GM23248 (cell line): ENCODE measurements at places on chromosomes 1 and 21. TPM values are rescaled to one million over a fixed set of nuclear protein-coding genes. Genes with fewer than 3 reads are reported as not detected.

GJA9 gene
- total RNA-seq = 0.11 TPM in 1 of 2 replicates, not detected in the other

SFN gene
- total RNA-seq = not detected in 2 replicates

FLG2 gene
- not detected in 2 replicates for total RNA-seq

TMPRSS15 gene
- total RNA-seq = not detected in 2 replicates

AADACL3 gene
- total RNA-seq = not detected in 2 replicates

PRAMEF6 gene
- not detected in 2 replicates for total RNA-seq

CYP4A11 gene
- not detected in 2 replicates for total RNA-seq

AQP10 gene
- not detected in 2 replicates for total RNA-seq

HAPLN2 gene
- total RNA-seq = not detected in 2 replicates

PTAFR gene
- total RNA-seq = not detected in 2 replicates

METTL18 gene
- total RNA-seq = 7.8 and 12.8 TPM in 2 replicates

SPATA1 gene
- not detected in 2 replicates for total RNA-seq

NUDT4B gene
- 24.0 and 47.0 TPM in 2 replicates for total RNA-seq

GCSAML gene
- not detected in 2 replicates for total RNA-seq

DRAXIN gene
- 0.11 TPM in 1 of 2 replicates, not detected in the other for total RNA-seq
